ENCODE measurements at places on chromosomes 2 and 18.

DNA sequence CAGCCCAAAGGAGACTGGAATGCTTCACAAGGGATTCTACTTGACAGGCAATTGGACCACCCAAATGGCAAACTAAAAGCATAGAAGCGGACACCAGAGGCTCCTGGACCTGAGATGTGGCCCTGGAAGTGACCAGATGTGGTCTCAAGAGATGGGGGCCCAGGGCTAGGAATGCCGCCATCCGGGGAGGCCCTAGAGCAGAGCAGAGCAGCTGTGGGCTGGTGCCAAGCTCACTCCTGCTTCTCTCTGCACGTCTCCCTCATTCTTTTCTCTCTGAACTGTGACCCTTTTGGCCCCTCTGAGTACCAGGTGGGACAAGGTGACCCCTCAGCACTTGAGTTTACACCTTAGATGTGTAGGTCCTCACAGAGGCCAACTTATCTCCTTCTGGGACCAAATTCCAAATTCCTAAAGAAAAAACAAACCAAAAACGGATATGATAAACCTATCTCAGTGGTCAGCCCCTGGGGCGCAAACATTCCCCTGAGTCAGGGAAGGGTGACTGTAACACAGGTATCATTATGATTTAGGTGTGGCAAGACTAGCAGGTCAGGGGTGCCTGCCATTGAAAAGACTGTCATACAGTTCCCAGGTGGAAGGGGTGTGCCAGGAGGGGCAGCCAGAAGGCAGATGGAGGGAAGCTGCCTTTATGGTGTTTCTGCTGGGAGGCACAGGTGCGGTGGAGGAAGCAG lies 6.5 kb upstream of the IL1R2 start:
- DNase-seq: no peak

DNA sequence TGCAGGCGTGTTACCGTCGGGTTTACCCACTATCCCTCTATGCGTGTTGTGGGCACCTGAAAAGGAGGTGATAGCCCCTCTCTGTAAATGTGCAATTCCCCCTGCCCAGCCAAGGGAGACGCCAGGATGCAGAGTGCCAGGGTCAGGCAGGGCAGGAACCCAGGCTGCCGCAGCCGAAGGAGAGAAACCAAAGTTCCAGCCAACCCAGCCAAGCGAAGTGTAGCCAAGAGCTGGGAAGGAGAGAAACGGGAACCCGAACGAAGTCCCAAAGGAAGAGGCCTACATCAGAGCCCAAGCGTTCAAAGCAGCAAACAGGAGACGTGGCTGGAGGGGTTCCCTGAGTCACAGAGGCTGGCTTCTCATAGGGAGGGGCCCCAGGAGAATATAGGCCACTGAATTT lies 24.2 kb upstream of the SPR start:
- DNase-seq: no peak

- DNase-seq: no peak
These were observed 72.2 kb upstream of the PHLPP1 start for GRCh38 chr18:62643181-62643580.

DNA sequence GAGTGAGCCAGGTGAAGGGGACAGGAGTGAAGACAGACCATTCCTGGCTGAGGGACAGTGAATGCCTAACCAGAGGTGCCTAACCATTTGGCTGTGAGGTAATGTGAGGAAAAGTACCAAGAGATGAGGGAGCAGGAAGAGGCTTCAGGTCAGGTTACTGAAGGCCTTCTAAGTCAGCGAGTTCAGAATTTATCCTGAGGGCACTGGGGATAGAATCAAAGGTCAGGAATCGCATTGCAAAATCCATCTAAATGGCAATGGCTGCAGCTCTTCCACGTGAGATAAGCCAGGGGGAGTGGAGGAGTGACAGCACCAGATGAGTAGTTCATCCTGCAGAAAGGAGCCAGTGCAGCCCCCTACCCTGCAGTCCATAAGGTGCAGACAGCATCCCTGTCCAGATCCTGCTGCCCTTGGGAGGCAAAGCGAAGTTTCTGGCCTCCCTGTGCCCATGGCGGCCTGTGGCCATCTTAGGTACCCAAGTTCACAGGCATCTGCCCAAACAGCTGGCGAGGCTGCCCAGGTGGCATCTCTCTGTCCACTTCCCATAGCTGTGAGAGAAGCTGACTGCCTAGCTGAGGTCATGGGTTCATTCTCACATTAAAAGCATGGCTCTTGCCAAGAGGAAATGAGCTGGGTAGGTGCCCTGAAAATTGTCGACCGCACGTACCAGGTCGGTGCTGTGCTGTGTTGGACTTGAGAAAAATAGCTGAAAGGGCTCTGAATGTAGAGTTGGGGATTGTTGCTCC lies 49.5 kb downstream of the CYP27C1 start:
- DNase-seq: no peak

DNA sequence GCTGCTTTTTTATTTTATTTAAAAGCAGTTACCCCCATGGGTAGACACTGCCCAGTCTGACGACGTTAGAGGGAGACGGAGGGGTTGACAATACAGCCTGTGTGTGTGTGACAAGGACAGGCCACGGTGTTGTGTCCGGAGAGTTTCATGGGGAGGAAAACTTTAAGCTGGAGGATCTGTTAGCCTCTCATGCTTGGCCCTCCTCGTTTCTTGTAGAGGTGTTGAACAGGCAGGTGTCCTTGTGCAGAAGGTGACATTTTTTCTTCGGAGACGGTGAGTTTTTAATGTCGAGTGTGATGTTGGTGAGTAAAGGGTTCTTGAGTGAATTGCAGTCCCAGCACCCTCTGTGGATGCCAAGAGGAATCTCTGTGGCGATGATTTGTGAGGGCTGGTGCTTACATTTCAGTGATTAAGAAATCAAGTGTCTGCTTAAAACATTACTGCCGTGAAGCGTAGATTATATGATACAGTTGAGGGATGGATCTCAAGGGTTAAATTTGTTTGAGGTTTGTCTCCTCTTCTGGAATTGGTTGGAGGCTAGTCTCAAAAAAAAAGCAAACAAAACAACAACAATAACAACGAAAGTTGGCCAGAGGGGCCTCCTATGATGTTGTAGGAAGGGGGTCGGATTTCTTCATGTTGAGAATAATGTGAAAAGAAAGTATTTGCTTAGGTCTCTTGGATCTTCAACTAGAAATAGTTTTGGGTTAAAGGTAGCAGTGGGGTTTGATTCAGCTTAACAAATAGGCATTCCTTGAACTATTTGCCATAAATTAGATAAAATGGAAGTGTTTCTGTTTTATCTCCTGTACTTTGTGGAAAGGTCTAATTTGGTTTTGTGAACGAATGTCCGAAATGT lies 1.6 kb downstream of the NCOA1 start:
- no peak for DNase-seq

GRCh38 chr18:23453680-23454058 lies 582 bp downstream of the RIOK3 start:
- peak; percentile 9 for DNase-seq

- DNase-seq: peak; percentile 63
These were observed 70.6 kb upstream of the TCF7L1 start for GRCh38 chr2:85062565-85062964.

- peak; percentile 52 for DNase-seq
These were observed 74.3 kb upstream of the SLC1A4 start for GRCh38 chr2:64914735-64915509.
